ENCODE measurements at places on chromosomes 13 and 19.

DNA sequence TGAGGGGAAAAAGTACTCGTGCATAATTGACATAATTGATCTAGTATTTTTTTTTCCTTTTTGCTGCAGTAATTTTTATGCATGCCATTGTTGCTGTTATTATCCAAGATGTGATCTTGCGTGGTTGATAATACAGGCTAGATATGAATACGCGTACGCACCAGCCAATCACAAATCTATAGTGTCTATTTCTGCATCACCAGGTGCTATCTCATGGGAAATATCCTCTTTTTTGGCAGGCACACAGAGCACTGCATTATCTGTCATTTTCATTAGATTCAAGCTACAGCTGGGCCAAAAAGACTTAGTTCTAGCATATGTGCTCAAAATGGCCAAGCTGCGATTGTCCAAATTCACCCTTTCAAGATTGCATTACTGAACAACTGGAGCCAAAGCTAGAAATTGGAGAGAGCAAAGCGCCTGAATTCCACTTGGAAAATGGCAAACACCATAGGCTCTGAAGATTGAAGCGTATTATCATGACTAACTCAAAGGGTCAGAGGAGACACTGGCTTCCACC, 181.1 kb downstream of the TSHZ3 start:
- no peak for DNase-seq

DNA sequence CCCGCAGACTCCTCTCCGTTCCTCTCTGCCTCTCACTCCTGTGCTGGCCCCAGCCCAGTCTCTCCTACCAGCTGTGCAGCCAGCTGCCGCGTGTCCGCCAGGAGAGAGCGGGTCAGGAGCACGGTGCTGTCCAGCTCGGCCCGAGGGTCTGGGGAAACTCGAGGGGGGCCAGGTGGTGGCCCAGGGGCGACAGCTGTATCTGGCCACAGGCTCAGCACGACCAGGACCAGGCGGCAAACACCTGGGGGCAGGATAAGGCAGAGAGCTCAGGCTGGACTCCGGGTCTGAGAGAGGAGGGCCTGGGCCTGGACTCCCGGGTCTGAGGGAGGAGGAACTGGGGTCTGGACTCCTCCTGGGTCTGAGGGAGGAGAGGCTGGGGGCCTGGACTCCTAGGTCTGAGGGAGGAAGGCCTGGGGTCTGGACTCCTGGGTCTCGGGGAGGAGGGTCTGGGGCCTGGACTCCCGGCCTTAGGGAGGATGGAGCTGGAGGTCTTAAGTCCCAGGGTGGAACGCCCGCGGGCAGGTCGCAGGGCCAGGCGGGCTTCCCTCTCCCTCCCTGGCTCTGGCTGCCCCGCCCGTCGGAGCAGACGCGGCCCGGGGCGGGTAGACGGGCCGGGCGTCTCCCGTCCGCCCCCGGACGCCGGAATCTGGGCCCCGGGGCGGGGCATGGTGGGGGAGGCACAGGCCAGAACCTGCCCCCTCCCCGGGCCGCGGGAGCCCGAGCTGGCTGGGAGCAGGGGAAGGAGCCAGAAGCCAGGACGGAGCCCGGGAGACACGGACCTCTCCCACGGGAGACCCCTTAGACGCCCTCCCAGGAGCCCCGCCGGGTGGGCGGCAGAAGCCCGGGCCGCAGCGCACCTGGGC, 1.3 kb downstream of the IL11 start:
- peak; percentile 33 for DNase-seq

GRCh38 chr13:113670541-113670940, 3.5 kb downstream of the GRK1 start:
- DNase-seq = no peak

DNA sequence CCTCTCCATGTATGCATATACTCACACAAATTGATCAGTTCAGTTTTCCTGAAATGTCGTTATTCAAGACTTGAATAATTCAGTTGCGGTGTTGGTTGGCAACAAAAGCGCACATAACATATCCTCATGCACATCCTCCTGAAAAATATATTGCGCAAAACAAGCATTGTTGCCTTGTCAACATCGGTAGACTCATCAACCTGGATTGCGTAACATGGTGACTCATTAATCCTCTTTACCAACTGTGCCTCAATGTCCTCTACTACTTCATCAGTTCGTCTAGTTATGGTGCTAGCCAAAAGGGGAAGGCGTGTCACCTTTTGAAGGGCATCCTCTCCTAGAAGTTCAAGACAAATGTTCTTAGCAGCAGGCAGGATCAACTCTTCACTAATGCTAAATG, 357.7 kb downstream of the LMO7 start:
- DNase-seq = peak; percentile 52

- no peak for DNase-seq
These were observed 30.7 kb upstream of the DOCK9 start for GRCh38 chr13:99008577-99008976.

GRCh38 chr13:23007426-23007825, 173.4 kb upstream of the SGCG start:
- DNase-seq = no peak

GRCh38 chr19:58575183-58576041, 2.3 kb upstream of the MZF1 start:
- peak; percentile 87 for DNase-seq

GRCh38 chr13:50686551-50686950, 156.9 kb downstream of the DLEU7 start:
- DNase-seq = no peak

DNA sequence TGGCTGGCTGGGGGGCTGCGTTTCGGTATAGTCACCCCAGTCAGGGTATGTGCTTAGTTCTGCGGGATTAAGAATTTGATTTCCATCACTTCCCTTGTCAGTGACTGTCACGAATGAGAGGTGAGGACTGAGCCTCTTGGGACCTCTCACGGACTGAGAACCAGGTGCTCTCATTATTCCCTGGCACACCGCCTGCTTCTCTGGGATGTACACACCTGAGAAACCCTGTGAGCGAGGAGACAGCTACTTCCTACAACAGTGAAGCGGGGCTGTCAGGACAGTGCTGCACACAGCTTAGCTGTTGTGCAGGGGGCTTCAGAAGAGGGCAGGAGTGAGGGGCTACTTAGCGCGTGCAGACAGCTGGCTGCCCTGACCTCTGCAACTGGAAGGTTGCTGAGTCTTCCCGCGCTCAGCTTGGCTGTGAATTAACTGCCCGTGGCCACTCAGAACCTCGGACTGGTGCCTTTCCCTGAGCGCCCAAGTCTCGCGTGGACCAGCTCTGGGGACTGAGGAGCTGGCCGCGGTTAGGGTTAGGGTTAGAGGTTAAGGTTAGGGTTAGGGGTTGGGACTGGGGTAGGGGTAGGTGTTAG, 65.3 kb upstream of the MCF2L start:
- no peak for DNase-seq

DNA sequence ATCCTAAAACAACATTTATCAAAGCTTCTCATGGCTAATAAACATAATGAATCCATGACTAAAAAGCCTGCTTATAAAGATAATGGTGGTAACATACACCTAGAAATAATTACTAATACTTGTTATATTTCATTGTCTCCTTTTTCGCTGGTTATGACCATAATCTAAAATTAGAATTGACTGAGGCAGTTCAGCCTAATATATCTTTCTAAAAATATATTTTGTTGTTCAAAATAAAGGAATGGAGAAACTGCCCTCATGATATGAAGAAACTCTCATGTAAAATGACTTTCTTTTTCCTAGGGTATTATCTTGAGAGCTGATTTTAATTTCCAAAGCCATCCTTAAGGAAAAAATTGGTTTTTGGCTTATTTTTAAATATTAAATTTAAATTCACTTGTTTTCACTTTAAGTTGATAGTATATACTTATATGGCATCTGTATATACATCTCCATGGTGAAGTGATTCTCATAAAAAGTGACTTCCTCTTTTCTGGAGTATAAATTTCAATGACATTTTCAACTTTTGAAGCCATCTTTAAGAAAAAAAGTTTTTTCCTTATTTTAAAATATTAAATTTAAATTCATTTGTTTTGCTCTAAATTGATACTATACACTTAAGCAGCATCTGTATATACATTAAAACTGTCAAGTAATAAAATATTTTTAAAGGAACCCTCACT, 204.6 kb downstream of the VWA8 start:
- no peak for DNase-seq

- no peak for DNase-seq
These were observed 1169.0 kb downstream of the DIAPH3 start for GRCh38 chr13:58994777-58995176.

DNA sequence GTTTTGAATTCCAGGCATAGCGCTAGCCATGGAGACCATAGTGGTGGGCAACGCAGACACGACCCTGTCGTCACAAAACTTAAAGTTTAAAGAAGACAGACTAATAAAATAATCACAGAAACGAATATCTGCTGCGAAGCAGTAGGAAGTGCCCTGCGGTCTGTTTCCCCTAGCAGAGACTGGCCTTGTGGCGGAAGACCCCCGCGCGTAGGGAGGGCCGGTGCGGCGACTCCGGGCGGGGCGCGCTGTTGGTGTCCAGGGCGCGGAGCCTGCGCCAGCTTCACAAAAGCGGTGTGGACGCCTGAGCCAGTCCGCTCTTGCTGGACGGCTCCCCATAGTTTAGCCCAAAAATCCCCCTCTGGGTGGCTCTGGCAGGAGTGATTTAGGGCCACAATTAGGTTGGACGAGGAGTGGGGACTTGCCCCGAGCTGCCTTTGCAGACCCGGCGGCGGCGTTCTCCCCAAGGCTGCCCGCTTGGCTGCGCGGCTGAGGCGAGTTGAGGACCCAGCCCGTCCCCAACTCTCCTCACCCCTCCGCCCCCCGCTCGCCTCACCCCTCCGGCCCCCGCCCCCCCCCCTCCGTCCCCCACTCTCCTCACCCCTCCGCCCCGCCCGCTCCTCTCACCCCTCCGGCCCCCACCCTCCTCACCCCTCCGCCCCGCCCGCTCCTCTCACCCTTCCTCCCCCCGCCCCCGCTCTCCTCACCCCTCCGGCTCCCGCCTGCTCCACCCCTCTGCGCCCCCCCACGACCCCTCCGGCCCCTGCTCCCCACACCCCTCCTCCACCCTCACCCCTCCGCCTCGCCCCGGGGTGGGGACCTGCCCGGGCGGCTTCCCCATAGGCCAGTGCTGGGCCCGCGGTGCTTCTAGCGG, 14.2 kb upstream of the LATS2 start:
- peak; percentile 21 for DNase-seq

DNA sequence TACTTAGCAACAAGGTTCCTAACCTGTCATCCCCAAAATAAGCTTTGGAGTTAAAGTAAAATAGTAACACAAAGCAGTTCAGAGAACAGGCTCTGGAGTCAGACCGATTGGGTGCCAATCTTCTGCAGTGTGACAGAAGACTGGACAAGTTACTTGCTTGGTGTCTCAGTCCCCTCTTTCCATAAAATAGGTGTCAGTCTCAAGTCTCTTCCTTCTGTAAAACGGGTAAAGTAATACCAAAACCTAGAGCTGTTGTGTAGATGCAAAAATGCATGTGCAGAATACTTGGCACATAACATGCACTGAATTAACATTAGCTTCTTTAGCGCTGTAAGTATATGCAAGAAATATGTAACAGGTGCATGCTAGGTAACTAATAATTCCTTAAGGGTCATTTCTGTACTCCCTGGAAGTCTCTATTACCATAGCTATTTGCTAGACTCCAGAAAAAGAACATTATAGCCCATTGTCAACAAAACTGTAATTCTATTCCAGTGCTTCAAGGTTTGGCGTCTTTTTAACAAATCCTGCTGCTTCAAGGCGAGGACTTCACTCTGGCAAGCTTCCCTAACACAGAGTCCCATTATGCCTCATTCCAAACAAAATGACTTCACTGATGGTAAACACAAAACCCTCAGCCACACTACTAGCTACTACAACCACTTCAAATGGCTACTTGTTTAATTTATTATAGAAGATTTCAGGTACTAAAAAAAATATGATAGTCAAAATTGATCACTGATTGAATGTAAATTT, 32.8 kb downstream of the ELF1 start:
- peak; percentile 48 for DNase-seq

- no peak for DNase-seq
These were observed 10.4 kb upstream of the NANOS2 start for GRCh38 chr19:45924891-45925447.

DNA sequence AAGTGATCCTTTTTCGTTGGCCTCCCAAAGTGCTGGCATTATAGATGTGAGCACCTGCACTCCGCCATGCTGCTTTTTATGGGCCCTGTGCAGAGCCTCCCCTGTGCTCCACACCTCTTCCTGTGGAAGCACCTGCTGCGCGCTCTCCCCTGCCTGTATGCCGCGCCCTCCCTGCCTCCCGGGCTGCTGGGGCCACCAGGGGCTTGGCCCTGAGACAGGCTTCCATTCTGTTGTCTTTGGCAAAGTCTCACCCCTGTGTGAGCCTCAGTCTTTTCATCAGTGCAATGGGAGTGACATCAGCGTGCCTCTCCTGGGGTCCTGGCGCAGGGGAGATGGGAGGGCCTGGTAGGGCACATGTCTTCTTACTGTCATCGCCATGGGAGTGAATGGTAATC, 1.3 kb downstream of the FAM174C start:
- no peak for DNase-seq

- no peak for DNase-seq
These were observed 20.8 kb upstream of the OR7A17 start for GRCh38 chr19:14906711-14907110.

GRCh38 chr19:11192957-11193939, 4.1 kb downstream of the KANK2 start:
- no peak for DNase-seq

DNA sequence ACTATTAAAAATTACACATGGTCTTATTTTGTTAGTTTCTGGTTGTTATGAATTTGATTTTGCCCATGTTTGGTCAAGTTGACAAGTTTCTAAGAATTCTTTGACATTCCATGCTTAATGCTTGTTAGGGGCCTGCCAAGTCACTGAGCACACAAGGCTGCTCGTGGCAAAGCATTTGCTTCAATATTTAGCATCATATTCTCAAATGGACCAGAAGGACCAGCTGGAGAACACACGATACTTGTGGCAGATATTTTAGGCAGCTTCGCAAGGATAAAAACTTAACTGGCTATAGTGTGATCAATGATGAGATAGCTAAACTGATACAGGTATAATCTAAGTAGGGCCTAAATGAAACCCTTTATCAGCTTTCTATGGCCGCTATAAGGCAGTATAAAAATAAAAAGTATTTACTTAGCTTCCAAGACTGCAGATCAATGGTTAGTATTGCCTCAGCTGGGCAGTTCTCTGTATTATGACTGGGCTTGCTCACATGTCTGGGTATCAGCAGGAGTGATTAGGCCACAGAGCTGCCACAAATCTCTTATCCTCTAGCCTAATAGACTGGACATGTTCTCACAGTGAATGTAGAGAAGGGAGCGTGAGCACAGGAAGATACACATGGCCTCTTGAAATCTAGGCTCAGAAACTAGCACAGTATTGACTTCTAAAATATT, 155.9 kb upstream of the SPRY2 start:
- DNase-seq = no peak

GRCh38 chr13:92179223-92179622, 780.8 kb downstream of the GPC5 start:
- no peak for DNase-seq

GRCh38 chr13:45473627-45474026, 8.9 kb downstream of the COG3 start:
- DNase-seq = no peak

DNA sequence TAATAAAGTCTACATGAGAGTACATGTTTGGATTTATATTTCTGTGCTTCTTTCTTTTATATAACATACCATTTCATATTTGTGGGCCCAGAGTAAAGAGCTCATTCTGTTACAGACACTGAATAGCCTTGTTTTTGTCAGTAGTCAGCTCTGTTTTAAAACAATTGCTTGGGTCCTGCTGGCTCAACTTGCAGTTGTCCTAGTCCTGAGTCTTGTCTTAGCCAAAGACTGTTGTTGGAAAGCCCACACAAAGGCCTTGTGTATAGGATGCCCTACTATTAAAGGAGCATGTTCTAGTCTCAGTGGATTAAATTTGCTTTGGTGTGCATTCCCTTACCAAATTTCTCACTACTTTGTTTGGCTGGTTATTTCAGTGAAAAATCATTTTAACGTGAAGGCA, 3.8 kb upstream of the KCNRG start:
- no peak for DNase-seq

GRCh38 chr13:79917628-79918027, 423.3 kb downstream of the SPRY2 start:
- DNase-seq = no peak

Measured in fibroblast of mammary gland (primary cell).